ENCODE measurements at places on chromosomes 5 and 9. TPM values are rescaled to one million over a fixed set of nuclear protein-coding genes. Genes with fewer than 3 reads are reported as not detected.

GRCh38 chr9:32497921-32498320, 28.1 kb downstream of the RIGI start:
- DNase-seq: no peak

GRCh38 chr9:89383030-89383720, 64.9 kb downstream of the SECISBP2 start:
- DNase-seq: peak; percentile 22

- no peak for DNase-seq
Measured at GRCh38 chr5:171493646-171494393, 74.4 kb downstream of the FGF18 start.

GRCh38 chr5:147565524-147565923, 55.7 kb upstream of the DPYSL3 start:
- DNase-seq: no peak

The NAIP gene
- total RNA-seq: 7.9 TPM

The ADCY2 gene
- total RNA-seq: 1.5 TPM

Data from right cardiac atrium (tissue), 5 donors.